Hematopoietic multipotent progenitor cell treated with erythropoietin and hydrocortisone succinate and interleukin-3 and kit ligand, for 15 days (in vitro differentiated cells): ENCODE measurements at places on chromosomes 6 and 20.

DNA sequence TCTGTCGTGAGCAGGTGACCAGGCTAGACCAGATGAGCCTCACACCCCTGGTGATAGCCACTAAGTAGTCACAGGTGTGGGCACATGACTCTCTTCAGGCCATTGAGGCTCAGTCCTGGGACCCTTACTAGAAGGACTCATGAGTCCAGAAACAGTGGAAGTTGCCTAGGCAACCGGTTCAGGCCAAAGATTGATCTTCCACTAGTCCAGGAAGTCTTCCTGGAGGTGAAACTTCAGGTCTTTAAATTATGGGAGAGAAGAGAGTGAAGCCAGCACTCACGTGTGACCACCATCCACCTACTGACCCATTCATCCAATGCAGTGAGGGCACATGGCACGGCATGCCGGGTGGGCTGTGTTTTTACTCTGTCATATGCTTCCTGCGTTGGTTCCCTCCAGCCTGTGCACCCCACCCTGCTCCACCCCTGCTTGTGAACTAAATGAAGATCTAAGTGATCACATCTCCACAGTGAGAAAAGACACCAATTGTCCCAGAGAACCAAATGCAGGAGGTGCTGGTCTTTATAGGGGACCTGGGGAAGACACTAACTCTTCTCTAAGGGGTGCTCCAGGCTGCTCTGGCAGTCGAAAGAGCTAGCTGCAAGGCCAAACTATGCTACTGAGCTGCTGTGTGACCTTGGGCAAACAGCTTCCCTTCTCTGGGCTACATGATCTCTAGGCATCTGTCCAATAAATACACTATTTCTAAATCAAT lies 12.5 kb upstream of the STX16 start:
- no peak for DNase-seq

DNA sequence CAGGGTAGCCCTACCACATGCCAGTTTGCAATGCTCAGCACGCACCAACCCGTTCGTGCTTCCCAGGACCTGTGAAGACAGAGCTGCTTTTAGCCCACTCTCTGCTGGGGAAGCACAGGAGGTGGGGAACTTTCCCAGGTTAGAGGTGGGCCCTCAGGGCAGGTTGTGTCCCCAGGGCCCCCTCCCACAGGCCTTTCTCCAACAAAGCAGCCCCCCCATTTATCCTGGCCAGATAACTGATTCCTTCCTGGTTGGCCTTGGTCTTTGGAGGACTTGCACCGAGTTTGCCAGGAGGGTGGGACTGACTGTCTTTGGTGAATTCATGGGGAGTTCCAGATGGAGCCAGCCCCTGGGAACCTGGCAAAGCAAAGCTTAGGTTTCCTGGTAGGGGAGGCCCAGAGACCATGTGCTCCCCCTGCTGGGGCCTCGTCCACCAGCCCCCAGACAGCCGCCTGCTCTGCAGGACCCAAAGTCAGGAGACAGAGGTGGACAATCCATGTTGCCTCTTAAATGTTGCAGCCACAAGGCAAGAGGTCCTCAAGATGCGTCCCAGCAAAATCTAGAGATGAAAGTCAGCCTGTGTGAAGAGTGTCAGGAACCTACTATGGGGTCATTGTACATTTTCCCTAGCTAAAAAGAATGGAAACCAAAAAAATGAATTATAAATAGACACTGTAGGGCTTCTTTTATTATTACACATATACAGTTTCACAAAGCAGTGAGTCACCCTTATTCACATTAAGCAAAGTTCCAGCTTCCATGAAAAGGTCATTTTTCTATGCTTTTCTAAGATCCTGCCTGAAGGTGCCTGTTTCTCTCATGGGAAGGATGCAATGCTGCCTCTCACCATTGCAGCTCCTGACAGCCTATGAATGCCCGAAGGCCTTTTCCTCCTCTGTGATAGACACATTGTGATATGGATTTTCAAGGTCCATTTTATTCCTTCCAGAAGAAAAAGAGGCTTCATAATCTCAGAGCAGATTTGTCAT lies 497.8 kb downstream of the PREX1 start:
- no peak for DNase-seq

GRCh38 chr6:93418408-93419303 lies 703 bp downstream of the EPHA7 start:
- DNase-seq: no peak

- DNase-seq: no peak
These were observed 117.3 kb downstream of the ARHGAP18 start for GRCh38 chr6:129592516-129593232.

DNA sequence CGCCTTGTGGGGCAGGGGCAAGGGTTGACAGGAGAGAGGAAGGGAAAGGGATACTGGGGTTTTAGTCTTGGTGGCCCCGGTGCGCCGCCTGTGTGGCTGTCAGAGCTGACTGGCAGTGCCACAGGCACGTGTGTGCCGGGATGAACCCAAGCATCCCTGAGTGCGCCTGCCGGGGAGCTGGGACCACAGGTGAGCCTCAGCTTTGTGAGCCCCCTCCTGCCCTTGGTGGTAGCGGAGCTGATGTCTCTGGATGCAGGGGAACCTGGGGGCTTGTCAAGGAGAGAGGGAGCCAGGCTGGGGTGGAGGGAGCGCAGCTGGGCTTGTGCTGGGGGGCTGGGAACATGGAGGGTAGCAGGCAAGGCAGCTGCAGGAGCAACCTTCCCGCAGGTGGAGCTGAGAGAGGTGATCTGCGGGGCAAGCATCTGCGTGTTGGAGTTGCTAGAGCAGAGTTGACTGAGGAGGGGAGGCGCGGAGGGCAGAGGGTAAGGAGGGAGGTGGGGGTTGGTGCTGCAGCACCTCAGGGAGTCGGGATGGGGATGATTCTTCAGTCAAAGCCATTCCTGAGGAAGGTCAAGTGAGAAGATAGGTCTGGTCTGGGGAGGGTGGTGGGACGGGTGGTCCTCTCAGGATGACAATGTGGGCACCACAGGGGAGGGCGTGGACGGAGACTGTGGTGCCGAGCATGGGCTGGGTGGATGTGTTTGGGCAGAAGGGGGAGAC lies 28.1 kb downstream of the PYGB start:
- no peak for DNase-seq
